Fibroblast of lung (primary cell): ENCODE measurements at places on chromosomes 2 and 18. TPM values are rescaled to one million over a fixed set of nuclear protein-coding genes. Genes with fewer than 3 reads are reported as not detected.

- DNase-seq, result peak; percentile 78
These were observed 90.6 kb downstream of the FEZ2 start for GRCh38 chr2:36507408-36507812.

- DNase-seq, result peak; percentile 69
These were observed 47.4 kb downstream of the TSPYL6 start for GRCh38 chr2:54208364-54209240.

DNA sequence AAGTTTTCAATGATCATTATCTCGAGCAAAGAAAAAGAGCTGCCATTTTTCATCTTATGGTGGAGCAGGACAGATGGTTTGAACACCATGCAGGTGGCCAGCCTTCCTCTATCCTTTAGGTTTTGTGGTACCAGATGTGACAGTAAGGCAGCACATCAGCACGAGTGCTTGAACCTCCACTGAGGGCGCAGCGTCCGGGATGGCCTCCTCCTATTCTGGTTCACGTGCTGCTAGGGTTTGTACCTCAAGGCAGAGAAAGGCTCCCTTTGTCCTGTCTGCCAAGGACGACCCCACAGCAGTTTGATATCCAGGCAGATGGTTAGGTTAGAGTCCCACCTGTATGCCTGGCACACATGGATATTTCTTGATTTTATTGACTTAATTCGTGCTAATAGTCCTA, 50.2 kb downstream of the DCDC2C start:
- DNase-seq, result no peak

- peak; percentile 11 for DNase-seq
These were observed 6.8 kb downstream of the SFT2D3 start for GRCh38 chr2:127707890-127708648.

DNA sequence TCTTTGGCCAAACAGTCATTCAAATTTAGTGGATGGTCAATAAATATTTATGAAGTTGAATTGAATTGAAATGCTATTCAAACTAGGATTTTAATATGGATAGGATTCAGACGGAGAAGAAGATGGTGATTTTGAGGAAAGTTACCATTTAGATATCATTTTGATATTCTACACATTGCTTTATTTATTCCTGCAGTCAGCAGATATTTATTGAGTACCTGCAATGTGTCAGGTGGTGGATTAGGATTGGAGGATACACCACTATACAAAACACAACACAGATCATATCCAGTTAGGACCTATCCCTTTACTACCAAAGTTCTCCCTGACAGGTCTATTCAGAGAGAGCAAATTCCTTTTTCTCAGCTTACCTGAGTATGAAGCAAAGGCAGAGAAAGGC, 38.8 kb downstream of the MAPRE2 start:
- DNase-seq, result no peak

GRCh38 chr2:212288308-212288707, 250.3 kb downstream of the ERBB4 start:
- no peak for DNase-seq

GRCh38 chr2:40760071-40760666, 308.3 kb upstream of the SLC8A1 start:
- peak; percentile 36 for DNase-seq

DNA sequence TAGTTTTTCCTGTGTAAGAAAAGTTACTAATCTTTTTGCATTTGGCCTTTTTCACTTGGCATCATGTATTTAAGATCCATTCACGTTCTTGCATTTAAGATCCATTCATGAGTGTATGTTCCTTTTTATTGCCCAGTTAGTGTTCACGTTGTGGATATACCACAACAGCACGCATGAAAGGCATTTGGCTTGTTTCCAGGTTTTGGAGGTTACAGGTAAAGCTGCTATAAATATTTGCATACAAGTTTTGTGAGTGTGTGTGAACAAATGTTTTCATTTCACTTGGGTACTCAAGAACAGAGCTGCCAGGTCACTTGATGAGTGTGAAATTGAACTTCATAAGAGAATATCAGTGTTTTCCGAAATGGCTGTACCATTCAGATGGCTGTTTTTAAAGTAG, 121.2 kb downstream of the CCBE1 start:
- no peak for DNase-seq

GRCh38 chr18:27314996-27315395, 129.9 kb upstream of the CHST9 start:
- DNase-seq, result no peak

DNA sequence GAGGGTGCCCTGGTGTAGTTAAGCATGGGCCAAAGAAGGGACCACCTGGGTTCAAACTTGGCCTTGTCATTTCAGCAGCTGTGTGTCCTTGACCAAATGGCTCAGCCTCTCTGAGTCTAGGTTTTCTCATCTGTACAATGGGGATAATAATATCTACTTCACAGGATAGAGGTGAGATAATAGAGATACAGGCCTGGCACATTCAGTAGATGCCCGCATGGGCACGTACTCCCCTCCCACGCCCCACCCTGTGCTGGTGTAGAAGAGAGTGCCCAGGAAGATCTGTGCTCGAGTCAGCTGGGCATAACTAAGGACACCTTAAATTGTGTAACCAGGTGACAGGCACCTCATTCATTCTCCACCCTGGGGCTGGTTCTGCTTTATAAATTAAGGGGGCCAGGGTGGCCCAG, 8.4 kb upstream of the TMEM185B start:
- no peak for DNase-seq

GRCh38 chr2:144449028-144449406, 70.9 kb downstream of the ZEB2 start:
- no peak for DNase-seq

DNA sequence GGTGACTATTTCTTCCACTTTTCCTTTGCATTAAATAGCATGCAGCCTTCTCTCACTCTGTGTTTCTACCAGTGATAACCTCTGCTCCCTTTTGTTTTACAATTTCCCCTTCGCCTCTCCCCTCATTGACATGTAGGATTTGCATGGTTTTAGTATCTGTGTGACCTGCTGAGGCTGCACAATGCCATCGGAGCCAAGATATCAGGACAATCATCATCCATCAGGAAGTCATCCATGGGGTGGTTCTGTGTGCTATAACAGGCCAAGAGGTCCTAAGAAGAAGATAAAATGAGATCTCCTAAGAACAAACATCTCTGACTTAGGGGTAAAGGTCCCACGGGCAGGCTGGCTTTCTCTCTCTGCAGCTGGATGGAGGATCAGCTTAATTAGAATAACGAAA, 65.6 kb downstream of the EHD3 start:
- no peak for DNase-seq

DNA sequence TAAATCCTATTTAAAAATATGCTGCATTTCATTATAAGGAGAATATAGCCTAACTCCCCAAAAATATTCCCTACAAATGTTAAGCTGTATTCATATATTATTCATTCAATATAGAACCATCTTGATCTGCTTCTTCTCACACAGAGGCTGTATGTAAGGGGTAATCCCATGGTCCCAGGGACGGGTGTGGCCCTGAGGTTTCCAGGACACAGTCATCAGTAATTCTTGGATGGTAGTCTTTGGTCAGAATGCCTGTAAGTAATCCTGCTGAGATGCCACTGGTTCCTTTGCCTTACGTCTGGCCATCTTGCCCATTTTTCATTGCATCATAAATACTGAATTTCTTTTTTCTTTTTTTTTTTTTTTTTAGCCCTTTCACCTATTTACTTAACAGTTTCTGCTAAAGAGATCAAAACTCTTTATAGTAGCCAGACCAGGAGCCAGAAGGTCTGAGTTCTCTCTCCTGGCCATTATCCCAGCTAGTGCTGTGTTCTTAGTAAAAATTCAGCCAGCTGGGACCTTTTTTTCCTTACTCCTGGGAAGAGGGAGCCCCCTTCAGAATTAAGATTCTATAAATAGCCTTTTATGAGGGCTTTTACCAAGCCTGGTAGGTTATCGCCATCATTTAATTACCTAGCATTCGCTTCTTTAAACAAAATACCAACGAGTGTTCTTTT, 134.9 kb downstream of the SOX11 start:
- DNase-seq, result peak; percentile 8

GRCh38 chr2:158741625-158742024, 53.5 kb upstream of the DAPL1 start:
- DNase-seq, result no peak

GRCh38 chr2:25202275-25202674, 33.9 kb upstream of the POMC start:
- no peak for DNase-seq

DNA sequence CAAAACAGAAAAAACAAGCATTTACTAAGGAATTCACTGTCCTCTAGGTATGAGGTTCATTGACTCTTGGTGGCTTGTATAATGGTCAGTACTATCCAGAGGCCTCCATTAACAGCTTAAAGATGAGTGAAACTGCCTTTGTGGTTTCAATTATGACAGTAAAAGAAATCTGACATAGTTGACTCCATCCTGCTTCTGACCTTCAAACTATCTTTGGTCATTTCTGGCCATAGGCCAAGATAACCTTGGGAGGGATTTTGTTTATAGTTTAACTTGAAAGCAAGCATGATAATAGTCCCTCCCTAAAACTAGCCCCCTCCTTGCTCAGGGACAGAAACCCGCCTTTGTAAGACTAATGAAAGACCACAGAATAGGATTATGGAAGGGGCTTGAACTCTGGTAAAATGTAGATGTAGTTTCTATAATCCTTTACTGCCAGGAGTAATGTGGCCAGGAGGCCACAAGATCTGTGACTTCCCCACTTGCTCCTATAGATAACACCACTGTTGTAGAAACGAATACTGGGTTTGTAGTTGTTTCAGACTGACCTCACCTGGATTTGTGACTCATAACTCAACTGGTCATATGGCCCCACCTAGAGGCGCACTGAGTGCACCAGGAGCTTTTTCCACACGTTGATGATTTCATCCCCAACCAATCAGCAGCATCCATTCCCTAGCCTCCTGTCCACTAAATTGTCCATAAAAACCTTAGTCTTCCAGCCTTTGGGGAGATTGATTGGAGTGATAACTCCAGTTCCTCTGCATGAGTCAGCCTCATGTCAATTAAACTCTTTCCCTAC, 8.6 kb upstream of the PLEKHM3 start:
- DNase-seq, result no peak

GRCh38 chr2:161204846-161205245, 44.6 kb downstream of the TANK start:
- no peak for DNase-seq

GRCh38 chr2:210839450-210839849, 283.1 kb downstream of the CPS1 start:
- DNase-seq, result no peak

DNA sequence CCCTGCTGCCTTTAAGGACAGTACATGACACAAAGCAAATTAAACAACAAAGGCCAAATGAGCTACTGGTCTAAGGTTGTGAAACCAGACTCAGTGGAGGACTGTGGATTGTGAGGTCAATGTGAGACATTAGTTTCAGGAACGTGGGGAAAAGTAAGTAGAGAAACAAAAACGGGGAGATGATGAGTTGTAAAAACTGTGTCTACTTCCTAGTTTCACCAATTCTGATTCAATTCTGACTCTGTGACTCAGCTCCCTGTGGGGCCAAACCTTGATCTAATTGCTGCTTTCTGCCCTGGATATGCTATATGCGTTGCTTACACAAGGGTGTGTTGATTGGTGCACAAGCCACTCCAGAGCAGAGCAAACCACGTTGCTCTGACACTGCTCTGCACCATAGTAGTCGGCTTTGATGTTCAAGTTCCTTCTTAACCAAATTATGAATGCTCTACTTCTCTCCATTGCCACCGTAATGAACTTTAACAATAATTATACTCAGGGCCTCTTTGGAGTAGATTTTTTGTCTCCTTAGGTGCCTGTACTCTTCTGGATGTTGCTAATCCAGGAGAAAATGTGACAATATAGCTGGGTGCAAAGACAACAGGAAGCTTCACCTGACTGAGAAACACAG, 1640.1 kb upstream of the CELF4 start:
- peak; percentile 25 for DNase-seq

DNA sequence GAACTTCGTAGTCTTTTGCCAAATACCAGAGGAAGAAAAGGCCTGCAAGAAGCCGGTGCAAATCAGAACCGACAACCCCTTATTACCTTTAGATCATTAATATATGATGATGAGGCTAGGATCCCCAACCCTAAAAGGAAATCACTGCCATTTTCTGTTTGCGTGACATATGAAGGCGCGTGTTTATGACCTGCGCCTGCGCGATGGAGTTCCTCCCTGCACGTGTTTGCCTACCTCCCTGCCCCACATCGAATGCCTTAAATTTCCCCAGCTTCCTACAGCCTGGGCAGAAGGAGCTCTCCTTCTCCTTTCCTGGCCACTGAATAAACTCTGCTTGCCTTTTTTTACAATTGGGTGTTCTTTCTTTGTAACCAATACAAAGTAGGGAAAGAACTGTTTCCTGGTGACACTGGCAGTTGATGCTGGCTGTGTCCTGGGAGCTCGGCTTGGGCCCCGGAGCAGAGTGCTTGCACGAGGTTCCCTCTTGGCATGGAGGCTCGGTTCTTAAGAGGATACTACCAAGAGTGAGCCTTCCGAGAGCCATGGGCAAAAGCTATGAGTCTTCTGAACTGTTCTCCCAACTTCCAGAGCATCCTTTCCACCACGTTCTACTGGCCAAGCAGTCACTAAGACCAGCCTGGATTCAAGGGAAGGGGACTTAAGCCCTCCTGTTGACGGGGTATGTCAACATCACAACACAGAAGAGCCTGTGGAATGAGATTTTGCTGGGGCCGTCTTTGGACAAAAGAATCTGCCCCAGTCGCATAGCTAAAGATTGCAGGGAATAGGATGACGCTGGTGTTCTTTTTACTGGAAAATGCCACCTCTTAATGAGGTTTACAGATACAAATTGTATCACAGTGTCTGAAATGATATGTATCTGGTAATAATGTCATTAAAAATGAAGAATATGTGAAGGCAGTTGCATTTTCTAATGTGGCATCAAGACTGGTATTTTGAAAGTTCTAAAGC, 179.8 kb downstream of the SH3BP4 start:
- no peak for DNase-seq

- no peak for DNase-seq
These were observed 18.3 kb downstream of the AAK1 start for GRCh38 chr2:69625078-69625795.

GRCh38 chr2:40416486-40416885, 35.4 kb downstream of the SLC8A1 start:
- DNase-seq, result peak; percentile 71

GRCh38 chr2:10169581-10169980, 47.0 kb downstream of the RRM2 start:
- DNase-seq, result no peak

DNA sequence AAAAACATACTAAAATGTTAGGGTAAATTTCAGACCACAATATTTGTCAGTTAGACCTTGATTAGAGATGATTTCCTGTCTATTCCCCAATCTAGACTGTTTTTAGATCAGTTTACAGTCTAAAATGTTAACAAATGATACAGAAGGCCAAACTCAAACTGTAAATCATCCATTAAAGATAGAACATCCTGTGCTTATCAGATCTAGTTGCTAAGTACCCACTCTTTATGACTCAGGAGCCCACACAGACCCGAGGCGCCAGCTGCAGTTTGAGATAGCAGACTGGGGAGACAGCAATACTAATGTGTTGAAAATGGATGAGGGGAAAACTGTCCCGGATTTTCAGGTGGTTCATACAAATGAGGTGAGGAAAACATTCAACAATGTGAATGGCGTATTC, 113.3 kb downstream of the SCG2 start:
- DNase-seq, result peak; percentile 47

IL1RN gene
- not detected in 2 replicates for total RNA-seq

MERTK gene
- 1.8 and 6.6 TPM in 2 replicates for total RNA-seq

ABCG8 gene
- total RNA-seq, result not detected in 2 replicates

CHRNG gene
- total RNA-seq, result not detected in 2 replicates

NRP2 gene
- total RNA-seq, result 22.9 and 28.7 TPM in 2 replicates

SLC9A4 gene
- total RNA-seq, result not detected in 2 replicates

PKDCC gene
- 63.9 and 70.1 TPM in 2 replicates for total RNA-seq

ATP6V1B1 gene
- total RNA-seq, result 0.77 and 2.1 TPM in 2 replicates

CCBE1 gene
- 60.9 and 122 TPM in 2 replicates for total RNA-seq

SERPINB5 gene
- total RNA-seq, result not detected in 2 replicates
